ENCODE measurements at places on chromosomes 2 and 18.

- no peak for DNase-seq
Observed at GRCh38 chr2:76295762-76296161, 585.0 kb upstream of the GCFC2 start.

DNA sequence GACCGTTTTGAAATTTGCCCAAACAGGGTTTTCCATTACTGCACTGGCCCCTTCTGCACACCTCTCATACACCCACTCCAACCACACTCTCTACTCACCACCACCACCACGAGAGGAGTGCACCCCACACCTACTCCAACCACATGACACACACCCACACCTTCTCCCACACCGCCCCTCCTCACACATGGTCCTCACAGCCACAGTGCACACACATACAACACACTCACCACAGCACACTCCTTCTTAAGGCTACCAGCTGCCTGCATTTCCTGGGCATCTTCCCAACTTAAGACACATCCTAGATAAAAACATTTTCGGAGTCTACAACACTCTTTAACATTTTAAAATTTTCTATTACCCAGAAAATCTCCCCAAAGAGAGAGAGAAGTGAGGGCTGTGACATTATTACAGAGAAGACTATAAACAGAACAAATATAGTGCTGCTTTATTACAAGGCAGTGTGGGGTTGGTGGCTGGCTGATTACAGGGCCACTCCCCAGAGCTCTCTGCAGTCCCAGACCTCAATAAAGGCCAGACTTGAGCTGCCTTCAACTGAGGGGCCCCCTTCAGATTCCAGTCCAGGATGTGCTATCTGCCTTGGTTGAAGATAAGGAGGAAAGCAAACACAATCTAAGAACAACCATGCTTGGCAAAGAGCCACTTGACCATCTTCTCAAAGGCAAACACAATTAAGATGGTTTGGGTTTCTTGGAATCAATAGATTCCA lies 36.1 kb downstream of the NHEJ1 start:
- no peak for DNase-seq

DNA sequence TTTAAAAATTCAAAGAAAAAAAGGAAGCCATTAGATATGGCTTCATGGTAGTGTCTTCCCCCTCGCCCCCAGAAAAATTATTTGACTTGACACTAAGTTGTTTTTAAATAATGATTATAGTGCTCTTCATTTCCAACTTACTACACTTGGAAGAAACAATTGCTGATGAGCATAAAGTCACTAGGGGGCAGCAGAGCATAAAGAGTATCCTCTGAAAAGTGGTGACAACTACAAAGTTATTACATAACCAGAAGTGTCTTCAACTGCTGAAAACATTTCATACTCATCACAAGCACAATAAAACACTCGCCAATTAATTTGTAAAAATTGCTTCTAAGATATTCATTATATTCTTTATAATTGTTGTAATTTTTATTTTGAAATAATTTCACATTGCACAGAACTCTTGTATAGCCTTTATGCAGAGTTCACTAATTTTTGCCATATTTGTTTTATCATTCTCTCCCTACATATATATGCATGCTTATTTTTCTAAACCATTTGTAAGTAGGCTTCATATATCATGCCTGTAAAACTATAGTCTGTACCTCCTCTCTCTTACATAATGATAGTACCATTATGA lies 54.9 kb downstream of the EXOC6B start:
- DNase-seq, result peak; percentile 92

GRCh38 chr2:144659731-144660275 lies 139.9 kb upstream of the ZEB2 start:
- peak; percentile 96 for DNase-seq

DNA sequence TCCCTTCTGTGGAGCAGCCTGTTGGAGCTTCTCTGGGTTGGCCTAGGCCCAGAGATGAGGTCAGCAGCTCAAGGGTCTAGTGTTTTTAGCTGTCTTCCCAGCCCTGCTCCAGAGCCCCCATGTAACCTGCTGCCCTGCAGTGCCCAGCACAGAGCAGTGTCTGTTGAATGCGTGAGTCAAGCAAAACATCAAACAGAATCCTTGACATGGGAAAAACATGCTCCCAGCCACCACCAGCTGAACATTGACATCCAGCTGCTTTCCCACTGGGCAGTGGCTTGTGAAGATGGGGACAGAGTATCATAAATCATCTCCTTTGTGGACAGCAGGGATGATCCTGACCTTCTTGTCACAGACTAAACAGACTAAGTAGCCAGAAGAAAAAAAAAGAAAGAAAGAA lies 22.6 kb downstream of the IMPA2 start:
- DNase-seq, result no peak

GRCh38 chr2:157800838-157801495 lies 75.2 kb downstream of the ACVR1 start:
- no peak for DNase-seq

DNA sequence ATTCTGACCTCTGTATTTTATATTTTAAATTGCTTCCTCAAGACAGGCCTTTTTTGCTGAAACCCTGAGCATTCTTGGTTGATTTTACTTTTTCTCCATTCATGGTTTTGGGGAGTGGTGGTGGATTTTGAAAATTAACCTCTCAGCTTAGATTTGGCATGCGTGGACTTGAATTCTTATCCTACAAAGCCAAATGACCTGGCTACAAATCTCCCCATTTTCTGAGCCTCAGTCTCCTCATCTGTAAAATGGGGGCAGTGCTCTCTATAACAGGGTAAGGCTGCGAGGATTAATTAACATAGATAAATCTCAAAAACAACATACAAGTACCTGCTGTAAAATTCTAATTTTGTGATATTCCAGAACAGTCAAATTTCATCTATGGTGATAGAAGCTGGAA lies 103.4 kb upstream of the CDCA7 start:
- DNase-seq, result no peak

DNA sequence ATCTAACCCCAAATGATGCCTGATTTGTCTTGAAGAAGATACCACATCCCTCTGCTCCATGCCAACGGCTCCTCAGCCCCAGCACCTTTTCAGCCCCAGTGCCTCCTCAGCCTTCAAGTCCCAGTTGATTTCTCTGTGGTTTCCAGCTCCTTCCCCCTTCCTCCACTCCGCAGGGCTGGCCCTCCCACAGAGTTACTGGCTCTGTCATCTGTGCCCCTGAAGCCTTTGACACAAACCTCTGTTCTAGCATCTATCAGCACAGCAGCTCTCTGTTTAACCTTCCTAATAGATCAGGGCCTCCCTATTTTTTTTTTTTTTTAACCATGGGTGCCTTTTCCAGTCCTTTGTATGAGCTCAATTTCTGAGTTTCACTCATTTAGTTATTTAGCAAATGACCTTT lies 201.3 kb upstream of the CXCR4 start:
- DNase-seq, result no peak

GRCh38 chr2:135703300-135703699 lies 38.4 kb upstream of the UBXN4 start:
- DNase-seq, result no peak

- DNase-seq, result no peak
Observed at GRCh38 chr2:890791-891190, 59.9 kb upstream of the SNTG2 start.

DNA sequence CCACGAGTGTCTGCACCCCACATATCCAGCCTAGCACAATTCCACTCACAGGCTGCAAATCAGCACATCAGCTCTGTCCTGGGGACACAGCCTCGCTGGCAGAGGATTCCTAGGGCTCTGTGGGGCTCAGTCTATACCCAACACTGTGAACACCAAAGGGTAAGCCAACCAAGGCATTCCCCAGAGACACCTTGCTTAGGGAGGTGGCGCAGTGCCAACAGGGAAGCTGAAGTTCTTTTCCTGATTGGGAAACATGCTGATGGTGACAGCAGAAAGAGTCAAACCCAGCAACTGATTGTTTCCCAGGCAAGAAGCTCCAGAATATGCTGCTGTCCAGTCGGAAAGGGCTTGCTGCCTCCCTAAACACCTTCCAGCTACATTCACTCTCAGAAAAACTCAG lies 55.8 kb downstream of the TTC32 start:
- DNase-seq, result no peak

DNA sequence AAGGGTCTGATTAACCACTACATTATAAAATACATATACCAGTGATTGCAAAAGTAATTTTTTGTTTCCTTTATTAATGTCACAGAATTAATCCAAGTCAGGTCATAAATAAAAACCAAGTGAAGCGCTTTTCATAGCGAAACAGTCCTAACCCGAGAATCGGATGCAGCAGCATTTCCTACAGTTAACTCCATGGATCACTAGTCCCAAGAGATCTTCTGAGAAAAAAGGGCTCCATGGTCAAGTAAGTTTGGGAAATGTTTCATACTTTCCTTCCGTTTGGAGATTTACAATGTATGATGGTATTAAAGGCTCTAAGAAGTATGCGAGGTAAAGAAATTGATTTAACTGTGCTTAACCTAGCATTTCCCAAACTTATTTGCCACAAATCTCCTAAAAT lies 85.2 kb downstream of the NOL10 start:
- DNase-seq, result no peak

- peak; percentile 46 for DNase-seq
Observed at GRCh38 chr2:199443589-199444130, 14.1 kb downstream of the SATB2 start.

GRCh38 chr2:69067866-69068265 lies 54.9 kb downstream of the ANTXR1 start:
- no peak for DNase-seq

GRCh38 chr2:169480079-169480465 lies 778 bp downstream of the BBS5 start:
- DNase-seq, result peak; percentile 14

DNA sequence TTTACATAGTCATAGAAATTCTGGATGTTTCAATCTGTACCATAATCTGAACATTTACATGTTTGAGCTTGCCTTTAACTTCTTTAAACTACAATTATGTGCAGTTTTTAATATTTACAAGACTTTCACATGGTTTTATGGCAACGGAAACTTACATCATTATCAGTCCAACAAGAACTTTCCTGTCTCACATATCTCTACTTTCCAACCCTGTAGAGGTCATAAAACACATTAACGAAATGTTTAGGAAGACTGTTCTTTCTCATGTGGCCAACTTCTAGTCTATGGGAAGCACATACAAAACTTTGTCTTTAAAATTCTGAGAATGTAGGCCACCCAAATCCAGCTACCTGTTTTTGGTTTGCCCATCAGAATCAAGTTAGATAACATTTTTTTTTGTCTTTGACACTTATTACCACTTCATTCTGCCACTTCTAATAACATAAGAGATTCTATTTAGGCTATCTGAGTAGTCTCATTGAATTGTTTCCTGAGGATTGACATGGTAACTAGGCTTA lies 693.2 kb downstream of the KCNJ3 start:
- no peak for DNase-seq

GRCh38 chr2:128595763-128596395 lies 277.2 kb upstream of the HS6ST1 start:
- no peak for DNase-seq

DNA sequence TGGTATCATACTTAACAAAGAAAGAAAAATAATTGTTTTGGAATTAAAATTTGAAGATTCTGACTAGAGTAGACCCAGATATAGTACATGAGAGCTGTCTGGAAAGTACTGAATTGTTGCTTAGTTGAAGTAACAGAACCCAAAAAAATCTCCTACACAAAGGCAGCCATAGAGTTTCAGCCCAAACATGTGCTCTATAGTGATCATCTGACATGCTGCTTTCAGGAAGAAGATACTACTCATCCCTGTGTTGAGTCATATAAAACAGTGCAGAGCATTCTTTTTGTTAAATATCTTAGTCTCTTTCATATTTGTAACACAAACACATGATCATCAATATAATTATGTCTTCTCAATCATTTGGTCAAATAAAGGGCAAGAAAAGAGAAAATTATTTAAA lies 84.8 kb upstream of the PTPRM start:
- DNase-seq, result no peak

GRCh38 chr2:10883066-10883465 lies 28.7 kb upstream of the KCNF1 start:
- no peak for DNase-seq

DNA sequence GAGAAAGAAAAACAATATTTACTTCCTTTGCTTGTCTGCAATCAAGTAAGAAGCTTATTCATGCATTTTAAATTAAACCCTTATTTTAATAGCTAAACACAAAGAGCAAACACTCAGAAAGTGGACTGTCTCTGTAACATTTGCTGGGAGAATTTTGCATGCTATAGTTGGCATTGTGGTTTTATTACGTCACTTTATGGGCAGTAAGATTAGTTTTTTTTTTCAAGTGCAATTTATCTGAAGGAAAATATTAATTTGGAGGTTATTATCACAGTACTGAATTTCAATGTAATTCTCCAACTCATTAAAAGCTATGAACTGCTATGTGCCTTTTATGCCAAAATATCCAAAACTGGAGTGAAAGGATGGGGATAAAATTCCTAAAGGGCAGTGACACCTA lies 103.3 kb downstream of the TMEFF2 start:
- no peak for DNase-seq

DNA sequence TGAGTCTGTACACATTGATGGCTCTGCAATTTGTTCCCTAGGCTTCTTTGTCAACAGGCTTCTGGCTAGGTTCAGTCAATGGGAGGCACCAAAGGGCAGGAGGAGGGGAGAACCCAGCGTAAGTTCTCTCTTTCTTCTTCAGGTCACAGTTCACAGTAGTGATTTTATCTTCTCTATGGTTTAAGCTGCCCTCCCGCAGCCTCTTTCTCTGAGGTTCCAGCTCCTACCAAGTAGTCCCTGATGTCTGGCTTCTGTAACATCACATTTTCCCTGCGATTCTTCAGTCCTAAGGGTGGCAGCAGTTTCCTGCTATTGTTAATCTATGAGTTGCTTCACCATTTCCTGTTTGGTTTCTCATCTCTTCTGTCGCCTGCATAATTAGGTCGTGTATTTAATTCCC lies 107.4 kb downstream of the CPO start:
- peak; percentile 33 for DNase-seq

GRCh38 chr2:20470211-20470610 lies 23.3 kb downstream of the RHOB start:
- DNase-seq, result no peak

DNA sequence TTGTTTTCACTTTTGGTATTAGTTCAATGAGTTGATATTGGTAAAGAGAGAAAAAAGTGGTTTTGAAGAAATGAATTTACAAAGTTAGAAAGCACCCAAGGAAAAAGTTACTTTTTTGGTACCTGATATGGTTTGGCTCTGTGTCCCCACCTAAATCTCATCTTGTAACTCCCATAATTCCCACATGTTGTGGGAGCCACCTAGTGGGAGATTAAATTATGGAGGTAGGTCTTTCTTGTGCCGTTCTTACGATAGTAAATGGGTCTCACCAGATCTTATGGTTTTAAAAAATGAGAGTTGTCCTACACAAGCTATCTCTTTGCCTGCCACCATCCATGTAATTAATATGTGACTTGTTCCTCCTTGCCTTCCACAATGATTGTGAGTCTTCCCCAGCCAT lies 965.6 kb upstream of the NRXN1 start:
- DNase-seq, result peak; percentile 29

GRCh38 chr2:234500394-234501006 lies 3.6 kb upstream of the ARL4C start:
- peak; percentile 66 for DNase-seq

DNA sequence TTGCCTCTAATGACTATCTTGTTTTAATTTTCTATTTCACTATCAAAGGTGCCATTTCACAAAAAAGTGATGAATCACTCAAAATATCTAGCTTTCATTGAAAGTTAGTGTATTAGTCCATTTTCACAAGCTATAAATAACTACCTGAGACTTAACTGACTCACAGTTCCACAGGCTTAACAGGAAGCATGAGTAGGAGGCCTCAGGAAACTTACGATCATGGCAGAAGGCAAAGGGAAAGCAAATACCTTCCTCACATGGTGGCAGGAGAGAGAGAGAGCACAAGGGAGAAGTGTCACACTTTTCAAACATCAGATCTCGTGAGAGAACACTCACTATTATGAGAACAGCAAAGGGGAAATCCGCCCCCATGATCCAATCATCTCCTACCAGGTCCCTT lies 1220.4 kb upstream of the ZEB2 start:
- DNase-seq, result peak; percentile 60

GRCh38 chr2:167785606-167786216 lies 461.7 kb downstream of the STK39 start:
- no peak for DNase-seq

Measured in PC-3 (cell line).